ENCODE measurements at places on chromosomes 7 and 10.

GRCh38 chr7:151549644-151550043 is 29.9 kb upstream of the RHEB start:
- DNase-seq, result no peak

DNA sequence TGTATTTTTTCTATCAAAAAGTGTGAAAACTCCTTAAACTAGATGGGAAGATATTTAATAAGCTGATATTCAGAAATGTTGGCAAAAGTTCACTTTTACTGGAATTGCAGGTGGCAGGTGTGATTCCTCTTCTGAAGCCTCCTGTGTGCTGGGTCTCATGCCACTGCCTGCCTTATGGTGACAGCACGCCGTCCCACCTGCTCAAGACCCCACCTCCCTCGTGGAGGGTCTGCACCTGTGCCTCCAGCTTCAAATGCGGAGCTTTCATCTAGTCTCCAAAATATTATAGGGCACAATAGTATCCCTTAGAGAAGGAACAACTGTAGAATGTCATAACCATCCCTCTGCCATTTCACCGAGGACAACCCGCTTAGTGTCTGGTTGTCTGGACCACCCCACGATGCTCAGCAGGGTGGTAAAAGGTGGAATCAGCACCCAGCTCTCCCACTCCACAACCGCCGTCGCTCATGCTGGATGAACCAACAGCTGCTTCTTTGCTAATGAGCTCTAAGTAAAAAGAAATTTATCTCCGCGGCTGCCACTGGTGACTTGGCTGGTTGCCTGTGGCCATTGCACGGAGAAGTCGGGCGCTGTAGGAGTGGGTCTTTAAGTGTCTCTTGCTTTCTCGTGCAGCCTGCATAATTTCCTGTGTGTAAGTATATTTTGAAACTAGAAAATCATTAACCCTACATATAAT is 119.3 kb upstream of the TCERG1L start:
- DNase-seq, result no peak

- peak; percentile 29 for DNase-seq
Measured at GRCh38 chr7:37352974-37353948, 95.4 kb downstream of the ELMO1 start.

DNA sequence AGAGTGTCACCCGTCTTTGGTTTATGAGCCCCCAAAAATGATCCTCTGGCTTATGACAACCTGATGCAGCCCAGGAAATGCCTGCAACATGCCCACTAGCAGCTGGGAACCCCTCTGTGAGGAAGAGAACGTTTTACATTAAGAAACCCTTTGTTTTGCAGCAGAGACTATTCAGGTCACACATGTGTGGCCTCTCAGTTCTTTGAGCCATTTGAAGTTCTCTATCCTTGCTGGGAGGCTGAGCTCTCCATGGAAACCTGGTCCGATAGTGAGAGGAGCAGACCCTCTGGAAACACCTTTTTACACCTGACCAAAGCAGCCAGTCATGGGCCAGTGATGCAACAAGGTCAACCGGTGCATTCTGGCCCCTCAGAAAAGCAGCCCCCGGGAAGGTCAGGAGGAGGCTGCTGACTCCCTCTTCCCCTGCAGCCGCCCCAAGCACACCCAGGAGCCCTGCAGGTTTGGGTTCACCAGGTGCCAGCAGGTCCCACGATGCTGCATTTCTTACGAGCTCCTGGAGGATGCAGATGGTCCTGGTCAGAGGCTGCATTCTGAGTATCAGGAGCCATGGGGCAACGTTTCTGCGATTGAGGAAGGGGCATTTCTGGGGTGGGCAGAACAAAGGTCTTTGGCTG is 134.3 kb downstream of the ZMYND11 start:
- DNase-seq, result no peak

- no peak for DNase-seq
Measured at GRCh38 chr7:47008461-47008860, 573.5 kb downstream of the TNS3 start.

DNA sequence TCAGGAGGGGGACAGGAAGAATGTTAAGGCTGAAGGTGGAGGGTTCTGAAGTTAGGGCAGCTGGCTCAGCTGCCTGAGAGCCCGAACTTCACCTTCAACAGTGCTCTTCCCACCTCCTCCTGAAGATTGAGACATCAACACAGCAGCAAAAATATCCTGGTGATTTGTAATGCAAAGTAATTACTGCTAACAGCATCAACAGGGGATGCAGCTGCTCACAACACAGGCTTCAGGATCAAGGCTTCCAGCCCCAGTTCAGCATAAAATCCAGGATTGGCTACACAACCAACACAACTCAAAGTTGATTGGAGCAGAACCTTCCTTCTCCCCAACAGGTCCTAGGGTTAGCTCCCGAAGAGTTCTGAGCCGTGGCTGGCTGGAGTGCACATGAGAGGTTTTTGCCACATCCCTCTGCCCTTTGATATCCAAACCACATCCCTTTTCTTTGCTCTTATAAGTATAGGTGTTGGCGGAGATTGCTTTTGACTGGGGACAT is 242.4 kb downstream of the KIAA1217 start:
- DNase-seq, result no peak

GRCh38 chr10:11678074-11678793 is 63.9 kb upstream of the ECHDC3 start:
- no peak for DNase-seq

- peak; percentile 52 for DNase-seq
Measured at GRCh38 chr10:101466016-101466912, 112.3 kb downstream of the BTRC start.

GRCh38 chr10:95308389-95309302 is 17.8 kb upstream of the PDLIM1 start:
- no peak for DNase-seq

- peak; percentile 33 for DNase-seq
Measured at GRCh38 chr7:136009488-136010079, 32.4 kb upstream of the MTPN start.

- DNase-seq, result no peak
Measured at GRCh38 chr7:1200045-1200444, 32.6 kb upstream of the UNCX start.

DNA sequence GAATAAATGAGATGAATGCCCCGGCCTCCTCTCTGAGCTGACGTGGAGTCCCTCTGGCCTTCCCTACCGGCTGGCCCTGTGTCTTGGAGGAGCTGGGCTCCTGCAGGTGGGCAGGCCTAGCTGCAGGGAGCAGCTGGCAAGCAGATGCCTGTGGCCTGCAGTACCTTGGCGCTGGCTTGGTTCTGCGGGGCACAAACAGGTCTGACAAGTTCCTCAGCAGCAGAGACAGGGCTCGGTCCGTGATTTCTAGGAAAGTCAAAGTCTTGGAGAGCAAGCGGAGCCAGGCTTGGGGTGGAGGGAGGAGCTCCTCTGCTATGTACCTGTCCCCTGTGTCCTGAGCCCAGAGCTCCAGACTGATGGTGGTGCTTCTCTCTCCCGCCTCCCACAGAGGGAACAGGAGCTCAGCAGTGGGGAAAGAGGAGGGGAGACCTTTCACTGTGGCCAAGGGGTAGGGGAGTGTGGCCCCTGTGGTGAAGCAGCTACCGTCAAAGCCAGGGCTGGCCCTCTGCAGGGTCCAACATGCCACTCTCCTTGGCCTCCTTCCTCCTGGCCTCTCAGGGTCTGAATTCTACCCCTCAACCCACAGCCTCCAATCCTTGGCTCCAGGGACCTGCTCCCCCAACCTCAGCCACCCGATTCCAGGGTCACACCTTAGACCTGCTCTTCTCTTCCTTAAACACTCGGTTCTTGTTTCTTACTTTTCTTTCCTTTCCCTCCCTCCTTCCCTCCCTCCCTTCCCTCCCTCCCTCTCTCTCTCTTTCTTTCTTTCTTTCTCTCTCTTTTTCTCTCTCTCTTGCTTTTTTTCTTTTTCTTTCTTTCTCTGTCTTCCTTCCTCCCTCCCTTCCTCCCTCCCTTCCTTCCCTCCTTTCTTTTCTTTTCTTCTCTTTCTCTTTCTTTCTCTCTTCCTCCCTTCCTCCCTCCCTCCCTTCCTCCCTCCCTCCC is 20.1 kb downstream of the MYL10 start:
- DNase-seq, result no peak

DNA sequence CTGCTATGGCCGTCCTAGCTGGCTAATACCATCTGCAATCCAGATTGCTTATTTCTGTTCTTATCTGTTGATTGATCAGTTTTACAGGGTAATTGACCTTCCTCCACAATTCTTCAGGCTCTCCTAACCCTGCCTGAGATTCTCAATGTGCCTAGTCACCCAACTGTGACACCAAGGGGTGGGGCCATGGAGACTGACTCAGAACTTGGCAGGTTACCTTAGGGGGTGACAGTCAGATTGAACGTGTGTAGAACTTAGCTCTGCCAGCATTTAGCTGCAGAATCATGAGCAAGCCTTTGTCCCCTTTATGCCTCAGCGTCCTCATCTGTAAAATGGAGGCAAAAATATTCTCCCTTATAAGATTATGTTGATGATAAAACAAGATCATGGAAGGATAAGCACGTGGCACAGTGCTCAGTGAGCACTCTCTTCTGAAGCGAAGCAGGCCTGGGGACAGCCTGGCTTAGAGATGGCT is 19.1 kb upstream of the LEP start:
- no peak for DNase-seq

- DNase-seq, result no peak
Measured at GRCh38 chr10:85959239-85959638, 407.4 kb downstream of the GRID1 start.

- DNase-seq, result no peak
Measured at GRCh38 chr10:7662522-7662921, 4.2 kb downstream of the ITIH5 start.

DNA sequence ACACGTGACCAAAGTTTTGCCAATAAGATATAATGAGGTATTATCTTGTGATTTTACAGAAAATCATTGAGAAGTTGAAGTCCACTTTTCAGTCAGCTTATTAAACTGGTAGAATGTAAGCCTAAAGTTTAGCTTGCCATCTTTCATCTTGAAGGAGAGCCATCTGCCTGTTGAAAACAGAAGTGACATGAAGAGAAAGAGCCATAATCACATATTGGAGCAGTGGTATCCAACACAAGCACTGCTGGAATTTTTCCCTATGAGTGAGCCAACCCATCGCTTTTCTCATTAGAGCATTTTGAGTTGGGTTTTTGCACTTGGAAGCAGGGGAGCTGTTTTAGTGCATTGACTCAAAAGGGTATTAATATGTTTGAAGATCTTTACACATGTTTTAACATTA is 117.6 kb upstream of the FERD3L start:
- DNase-seq, result no peak

DNA sequence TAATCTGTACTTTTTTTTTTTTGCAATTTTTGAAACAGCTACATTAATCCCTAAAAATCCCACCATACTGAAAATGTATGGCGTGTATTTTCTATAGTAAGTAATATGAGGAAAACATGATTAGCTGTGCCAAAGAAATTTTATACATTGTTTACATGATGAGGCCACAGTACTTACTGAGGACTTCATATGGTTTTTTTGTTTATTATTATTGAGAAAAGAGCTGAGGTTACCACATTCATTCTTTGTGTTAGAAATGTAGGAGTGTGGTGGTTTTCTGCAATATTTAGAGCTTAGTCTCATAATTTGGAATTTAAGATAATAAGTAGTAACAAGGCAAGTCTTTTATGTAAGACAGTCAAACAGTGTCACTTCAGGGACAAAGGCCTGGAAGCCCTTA is 45.1 kb downstream of the SLC25A40 start:
- DNase-seq, result no peak

DNA sequence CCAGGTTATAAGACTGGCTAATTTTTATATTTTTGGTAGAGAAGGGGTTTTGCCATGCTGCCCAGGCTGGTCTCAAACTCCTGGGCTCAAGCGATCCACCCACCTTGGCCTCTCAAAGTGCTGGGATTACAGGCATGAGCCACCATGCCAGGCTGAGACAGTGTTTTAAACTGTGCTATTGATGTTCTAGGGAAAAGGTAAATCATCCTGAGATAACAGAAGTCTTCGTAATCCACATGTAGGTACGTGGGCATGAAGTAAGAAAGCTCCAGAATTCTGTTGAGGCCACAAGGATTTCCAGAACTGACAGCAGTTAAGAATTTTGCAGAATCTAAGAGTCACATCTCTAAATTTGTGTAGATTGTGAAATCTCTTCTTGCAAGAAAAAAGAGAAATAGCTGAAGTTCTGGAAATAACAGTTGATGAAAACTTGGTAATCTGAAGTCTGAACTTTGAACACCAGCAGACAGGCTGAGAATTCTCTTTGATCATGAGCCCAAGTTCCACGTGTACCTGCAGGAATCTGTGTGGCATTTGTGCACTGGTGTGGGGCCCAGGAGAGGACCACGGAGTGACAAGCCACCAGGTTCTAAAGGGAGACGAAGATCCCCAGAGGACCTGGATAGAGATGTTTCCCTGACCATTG is 24.6 kb downstream of the C7orf33 start:
- no peak for DNase-seq

- no peak for DNase-seq
Measured at GRCh38 chr7:107563081-107563774, 492 bp downstream of the COG5 start.

DNA sequence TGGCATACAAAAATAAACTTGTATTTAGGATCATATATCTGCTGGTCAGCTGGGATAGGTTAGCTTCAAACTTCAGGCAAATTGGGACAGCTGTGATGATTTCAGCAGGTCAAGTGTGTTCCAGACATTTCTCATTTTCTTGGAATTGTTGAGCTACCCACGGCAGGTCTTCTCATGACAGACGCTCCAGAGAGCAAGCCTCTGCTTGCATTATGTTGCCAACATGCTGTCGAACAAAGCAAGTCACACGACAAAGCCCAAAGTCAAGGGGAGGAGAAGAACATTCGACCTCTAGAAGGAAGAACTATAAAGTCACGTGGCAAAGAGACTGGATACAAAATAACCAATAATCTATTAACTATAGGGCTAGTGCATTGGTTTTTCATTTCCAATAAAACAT is 103.5 kb downstream of the RAB18 start:
- no peak for DNase-seq

- no peak for DNase-seq
Measured at GRCh38 chr10:9743639-9744038, 1274.0 kb upstream of the CELF2 start.

GRCh38 chr7:117347962-117348672 is 25.3 kb upstream of the WNT2 start:
- no peak for DNase-seq

DNA sequence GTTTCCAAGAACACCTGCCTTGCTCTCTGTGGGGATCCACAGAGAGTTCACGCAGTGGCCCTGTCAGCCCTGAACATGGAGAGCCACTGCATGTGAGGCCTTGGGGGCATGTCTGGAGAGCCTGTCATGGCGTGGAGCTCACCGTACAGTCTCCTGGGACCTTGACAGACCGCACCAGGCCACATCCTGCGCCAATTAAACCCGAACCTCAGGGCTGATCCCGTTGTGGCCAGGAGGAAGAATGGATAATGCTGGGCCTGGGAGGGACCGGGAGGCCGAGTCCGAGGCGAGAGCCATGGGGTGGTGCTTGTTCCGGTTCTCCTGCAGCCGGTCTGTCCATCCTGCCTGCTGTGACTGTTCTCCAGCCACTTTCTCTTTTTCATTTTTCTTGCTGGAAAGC is 68.7 kb downstream of the DNAJB6 start:
- no peak for DNase-seq

DNA sequence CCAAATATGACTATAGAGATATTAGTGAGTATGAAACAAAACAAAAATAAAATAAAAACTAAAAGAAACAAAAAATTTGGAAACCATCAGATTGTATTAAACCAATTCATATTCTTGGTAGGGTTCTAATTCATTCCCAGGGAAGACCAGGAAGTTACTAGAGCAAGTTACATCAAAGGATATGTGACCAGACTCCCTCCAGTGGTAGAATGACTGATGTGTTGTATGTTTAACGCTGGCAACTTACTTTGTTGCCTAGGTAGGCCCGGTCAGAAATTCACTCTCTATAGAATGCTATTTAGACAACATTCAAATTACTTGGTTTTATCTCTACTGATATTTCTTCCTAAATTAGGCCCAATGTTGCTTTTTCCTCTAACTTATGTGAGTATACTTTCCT is 5.2 kb downstream of the PHYHIPL start:
- DNase-seq, result no peak

GRCh38 chr7:35726654-35727053 is 31.7 kb upstream of the HERPUD2 start:
- DNase-seq, result no peak
